ENCODE measurements at places on chromosomes 5 and 9.

- no peak for DNase-seq
Measured at GRCh38 chr5:90955001-90955635, 396.5 kb downstream of the ADGRV1 start.

- no peak for DNase-seq
Measured at GRCh38 chr5:162227075-162227474, 159.5 kb downstream of the GABRG2 start.

DNA sequence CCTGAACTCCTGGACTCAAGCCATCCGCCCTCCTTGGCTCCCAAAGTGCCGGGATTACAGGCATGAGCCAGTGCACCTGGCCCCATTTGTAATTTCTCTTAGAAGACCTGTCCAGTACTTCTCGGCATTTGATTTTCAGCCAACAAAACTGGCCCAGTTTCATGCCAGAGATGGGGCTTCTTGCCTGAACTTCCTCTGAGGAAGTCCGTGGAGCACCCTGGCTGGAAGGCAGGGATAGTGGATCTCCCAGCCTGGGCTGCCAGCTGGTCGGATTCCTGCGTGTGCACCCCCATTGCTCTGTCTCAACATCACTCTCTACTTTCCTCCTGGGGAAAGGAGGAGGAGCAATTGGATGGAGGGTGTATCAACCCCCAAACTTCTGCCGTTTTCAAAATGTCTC lies 39.0 kb downstream of the FAM78A start:
- DNase-seq, result no peak

DNA sequence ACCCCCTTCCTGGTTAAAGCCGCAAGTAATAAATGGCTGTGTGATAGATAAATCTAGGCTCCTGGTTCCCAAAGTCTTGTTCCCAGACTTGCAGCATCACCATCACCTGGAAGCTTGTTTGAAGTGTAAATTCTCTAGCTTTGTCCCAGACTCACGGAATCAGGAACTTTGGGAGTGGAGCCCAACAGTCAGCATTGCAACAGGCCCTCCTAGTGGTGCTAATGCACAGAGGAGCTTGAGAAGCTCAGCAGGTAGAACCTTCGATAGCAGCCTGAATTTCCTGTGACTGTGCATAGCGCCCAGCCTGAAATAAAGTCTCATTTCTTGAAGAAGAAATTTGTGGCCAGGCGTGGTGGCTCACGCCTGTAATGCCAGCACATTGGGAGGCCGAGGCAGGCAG lies 30.3 kb upstream of the MELK start:
- no peak for DNase-seq

DNA sequence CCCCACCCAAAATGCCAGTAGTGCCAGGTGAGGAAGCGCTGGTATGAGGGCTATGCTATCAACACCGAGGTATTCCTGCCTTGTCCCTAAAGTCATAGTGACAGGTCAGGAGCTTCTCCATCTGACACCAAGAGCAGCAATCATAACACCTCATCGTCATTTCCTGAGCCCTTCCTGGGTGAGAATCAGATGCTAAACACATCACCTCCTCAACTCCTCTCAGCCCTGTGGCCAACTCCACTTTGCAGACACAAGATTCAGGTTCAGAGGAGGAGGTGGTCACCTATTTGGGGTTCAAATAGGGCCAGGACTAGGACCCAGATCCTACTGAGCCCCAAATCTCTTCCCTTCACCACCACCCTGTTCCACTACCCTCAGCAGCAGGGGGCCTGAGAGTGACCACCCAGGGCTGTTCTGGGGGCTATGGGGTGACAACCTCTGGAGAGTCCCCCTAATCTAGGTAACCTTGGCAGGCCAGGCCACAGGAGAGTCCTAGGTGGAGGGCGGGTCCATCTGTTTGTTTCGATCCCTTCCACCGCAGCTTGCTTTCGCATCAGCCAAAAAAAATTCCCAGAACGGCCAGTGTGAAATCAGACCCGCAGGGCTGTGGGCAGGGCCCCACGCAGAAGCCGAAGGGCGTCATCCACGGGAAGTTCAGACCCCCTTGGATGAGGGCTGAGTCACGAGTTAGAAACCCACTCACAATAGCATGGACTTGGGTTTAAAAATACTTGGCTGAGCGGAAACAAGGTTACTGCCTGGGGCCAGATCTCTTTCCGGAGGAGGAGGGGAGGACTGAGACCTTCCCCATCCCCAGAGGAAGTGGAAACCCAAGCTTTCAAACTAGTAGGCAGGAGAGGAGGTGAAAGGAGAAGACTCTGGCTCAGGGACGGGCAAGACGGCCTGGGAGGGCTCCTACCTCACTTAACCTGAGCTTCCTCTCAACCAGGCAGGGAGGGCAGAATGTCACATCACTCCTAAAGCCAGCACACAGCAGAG lies 8.7 kb downstream of the STK10 start:
- DNase-seq, result no peak

GRCh38 chr5:51806677-51807076 lies 423.4 kb downstream of the ISL1 start:
- no peak for DNase-seq

DNA sequence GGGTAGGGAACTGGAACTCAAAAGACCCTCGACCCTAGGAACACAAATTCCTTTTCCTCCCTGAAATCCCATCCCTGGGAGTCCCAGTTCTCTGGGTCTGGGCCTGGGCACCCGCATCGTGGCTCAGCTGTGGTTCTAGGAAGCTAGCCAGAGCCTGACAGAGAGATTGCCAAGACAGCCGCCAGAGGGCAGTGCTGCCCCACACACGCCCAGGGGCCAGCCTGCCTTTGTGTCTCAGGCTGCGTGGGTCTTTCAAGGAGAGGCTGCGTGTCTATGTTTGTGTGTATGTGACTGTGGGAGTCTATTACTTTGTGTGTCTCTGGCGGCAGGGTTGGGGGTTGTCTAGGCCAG lies 32.0 kb upstream of the TTLL11 start:
- DNase-seq, result peak; percentile 76

DNA sequence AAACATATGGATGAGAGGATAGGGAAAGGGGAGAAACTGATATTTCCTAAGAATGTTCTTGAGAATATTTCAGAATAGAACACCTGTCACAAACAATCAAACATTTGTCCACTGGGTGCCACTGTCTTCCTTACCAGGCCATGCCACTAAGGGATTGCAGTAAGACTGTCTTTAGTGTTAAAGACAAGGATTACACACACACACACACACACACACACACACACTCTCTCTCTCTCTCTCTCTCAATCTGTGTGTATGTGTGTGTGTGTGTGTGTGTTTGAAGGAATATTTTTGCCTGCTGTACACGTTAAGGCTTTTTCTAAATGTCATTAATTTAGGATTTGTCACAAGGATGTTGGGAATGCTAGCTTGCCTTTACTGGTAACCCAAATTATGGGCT lies 54.4 kb downstream of the CCDC192 start:
- DNase-seq, result no peak

GRCh38 chr5:138573949-138574670 lies 1.1 kb downstream of the HSPA9 start:
- no peak for DNase-seq

GRCh38 chr9:70260007-70260443 lies 1.2 kb downstream of the SMC5 start:
- no peak for DNase-seq

DNA sequence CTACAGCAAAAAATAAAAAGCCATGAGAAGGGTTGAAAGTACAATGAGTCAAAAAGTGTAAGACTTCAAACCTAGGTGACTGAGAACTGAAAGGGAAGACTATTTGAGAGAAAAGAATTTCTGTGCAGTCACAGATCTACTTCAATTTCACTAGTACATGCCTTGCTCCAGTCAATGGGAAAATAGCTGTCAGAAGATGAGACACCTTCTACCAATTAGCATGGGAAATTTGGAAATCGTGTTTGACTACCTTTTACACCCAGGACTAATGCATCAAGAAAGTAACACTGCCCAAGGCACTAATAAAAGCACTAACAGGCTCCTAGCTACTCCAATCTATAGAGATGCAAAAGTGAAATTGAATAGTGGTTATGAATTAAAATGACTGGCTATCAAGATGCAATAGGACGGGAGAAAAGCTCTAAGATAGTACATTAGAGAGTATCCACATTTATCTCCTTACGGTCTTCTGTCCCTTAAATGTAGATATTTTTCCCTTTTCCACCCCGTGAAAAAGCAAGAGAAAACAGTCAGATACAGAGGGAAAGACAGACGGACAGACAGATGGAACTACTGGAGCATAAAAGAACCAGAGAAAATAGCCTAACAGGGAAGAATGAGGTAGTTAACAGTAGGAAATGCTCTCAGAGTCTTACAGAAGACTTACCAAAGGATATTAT lies 15.2 kb downstream of the ERP44 start:
- no peak for DNase-seq

DNA sequence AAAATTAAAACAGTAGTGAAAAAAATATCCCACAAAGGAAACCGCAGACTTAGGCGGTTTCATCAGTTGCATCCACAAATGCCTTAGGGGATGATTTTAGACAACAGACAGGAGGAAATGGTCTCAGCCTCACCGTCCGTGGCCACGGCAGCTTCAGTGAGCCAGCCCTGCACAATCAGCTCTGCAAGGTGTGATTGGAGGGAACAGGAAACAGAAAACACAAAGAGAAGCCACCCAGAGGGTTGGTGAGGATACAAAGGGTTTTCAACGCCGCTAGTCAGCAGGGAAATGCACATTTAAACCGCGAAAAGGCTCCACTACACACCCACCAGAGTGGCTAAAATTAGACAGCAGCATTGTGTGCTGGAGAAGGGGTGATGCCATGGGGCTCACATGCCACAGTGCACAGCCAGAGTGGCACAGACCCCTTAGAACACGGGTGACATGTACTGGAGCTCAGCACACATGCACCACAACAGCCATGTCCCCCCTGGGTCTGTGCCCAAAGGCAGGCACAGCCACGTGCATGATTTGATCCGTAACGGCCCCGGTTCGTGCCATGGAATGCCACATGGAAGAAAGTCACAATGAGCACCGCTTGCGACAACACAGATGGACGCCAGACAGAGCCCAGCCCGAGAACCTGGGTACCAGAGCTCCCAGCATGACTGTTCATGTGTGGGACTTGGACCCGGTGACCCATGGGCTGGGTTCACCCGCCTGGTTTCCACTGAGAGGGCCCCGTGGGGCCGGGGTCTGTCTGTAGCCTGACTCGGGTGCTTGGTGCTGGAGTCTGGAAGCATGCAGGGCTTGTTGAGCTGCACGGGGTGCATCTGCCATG lies 18.3 kb upstream of the TERT start:
- no peak for DNase-seq

DNA sequence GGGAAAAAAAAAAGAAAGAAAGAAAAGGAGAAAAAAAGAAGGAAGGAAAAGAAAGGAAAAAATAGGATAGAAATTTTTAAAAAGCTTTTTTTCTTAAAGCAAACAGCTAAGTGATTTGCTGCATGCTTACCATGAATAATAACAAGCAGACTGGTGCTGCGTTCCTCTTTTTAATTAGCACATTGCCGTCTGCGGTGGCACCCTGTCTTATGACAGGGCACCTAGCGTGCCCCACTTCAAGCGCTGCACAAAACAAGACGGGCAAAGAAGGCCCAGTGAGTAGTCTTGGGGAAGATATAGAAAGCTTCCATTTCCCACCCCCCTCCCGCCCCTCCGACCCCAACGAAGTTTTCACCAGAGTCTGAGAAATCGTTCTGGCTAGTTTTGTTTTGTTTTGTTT lies 513.9 kb downstream of the ZNF608 start:
- DNase-seq, result no peak

DNA sequence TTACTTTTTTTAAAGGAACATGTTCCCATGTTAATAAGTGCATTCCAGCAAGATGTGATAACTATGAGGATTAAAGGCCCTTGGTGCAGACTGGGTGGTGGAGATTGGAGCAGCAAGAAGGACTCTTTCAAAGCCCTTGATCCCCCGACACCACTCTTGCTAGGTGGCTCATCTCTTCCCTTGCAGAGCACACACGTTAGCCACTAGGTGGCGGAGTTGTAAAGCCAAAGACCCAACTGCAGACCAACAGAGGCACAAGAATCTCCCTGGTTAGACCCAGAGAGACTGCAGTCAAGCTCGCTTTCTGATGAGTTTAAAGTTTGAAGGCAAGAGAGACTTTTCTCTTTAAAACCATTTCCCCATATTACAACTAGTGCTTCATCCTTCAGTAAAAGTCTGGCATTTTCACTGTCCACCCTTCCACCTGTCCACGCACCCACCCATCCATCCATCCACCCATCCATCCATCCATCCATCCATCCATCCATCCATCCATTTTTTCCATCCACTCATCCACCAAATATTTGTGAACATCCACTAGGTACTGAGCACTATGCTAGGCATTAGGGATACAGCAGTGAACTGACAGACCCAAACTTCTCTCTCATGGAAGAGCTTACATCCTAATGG lies 226.9 kb downstream of the MSX2 start:
- peak; percentile 41 for DNase-seq

GRCh38 chr9:73031350-73031749 lies 78.5 kb upstream of the ALDH1A1 start:
- no peak for DNase-seq

- DNase-seq, result no peak
Measured at GRCh38 chr9:94760010-94760409, 33.5 kb downstream of the AOPEP start.

DNA sequence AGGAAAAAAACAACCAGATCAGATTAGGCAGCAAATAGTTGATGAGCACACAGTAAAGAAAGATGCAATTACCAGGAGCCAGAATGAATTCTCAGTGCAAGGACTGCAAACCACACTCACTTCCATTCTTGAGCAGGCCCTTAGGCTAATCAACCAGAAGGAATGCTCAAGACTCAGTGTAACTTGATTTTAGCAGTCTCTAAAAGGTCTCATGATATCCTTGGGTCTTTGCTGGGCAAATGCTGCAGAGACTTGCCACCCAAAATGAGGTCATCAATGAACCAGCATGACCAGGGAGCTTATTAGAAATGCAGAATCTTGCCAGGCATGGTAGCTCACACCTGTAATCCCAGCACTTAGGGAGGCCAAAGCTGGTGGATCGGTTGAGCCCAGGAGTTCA lies 20.1 kb upstream of the TMEM245 start:
- DNase-seq, result no peak

DNA sequence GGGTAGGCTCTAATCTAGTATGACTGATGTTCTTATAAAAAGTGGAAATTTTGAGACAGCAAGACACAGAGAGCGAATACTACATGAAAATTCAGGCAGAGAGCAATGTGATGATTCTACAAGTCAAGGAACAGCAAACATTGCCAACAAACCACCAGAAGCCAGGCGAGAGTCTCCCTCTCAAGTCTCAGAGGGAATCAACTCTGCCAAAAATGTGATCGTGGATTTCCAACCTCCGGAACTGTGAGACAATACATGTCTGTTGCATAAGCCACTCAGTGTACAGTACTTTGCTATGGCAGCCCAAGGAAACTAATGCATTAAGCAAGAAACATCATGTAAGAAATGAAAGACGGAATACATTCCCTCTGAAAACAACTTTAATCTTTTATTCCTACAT lies 52.1 kb upstream of the CCNG1 start:
- DNase-seq, result no peak

GRCh38 chr5:126398791-126399190 lies 24.4 kb upstream of the GRAMD2B start:
- no peak for DNase-seq

DNA sequence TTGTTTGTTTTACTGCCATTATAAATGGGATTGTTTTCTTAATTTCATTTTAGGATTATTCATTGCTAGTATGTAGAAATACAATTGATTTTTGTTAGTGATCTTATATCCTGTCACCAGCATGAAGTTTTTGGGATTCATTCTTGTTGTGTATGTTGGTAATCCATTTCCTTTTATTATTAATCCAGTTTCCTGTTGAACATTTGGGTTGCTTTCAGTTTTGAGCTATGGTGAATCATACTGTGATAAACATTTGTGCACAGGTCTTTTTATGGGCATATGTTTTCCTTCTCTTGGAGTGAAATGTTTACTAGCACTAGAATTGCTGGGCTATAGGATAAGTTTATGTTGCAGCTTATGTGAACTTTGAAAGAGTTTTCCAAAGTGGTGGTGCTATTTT lies 69.6 kb downstream of the MAN2A1 start:
- no peak for DNase-seq

All from stimulated activated CD4-positive, alpha-beta T cell treated with anti-CD3 and anti-CD28 coated beads, Interleukin-12 subunit alpha, Interleukin-12 subunit beta, amount 100 ng/mL, for 4 hours (primary cell).